ENCODE measurements at places on chromosomes 2 and 18. TPM values are rescaled to one million over a fixed set of nuclear protein-coding genes. Genes with fewer than 3 reads are reported as not detected.

- DNase-seq = no peak
These were observed 175.7 kb upstream of the ZEB2 start for GRCh38 chr2:144695657-144696056.

The CTNNA2 gene
- total RNA-seq = not detected

DNA sequence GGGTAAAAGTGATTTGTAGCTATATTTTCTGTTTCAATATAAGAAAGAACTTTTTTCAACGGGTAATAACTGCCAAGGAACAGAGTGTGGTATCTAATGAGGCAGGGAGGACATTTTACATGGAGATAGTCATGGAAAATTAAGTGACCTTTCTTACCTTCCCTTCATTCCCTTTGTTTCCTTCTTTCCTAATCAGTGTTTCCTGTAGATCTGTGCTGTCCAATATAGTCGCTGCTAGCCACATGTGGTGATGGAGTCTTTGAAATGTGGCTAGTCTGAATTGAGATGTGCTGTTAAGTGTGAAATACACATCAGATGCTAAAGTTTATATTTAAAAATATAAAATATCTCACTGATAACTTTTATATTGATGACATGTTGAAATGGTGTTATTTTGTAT lies 81.8 kb downstream of the BABAM2 start:
- no peak for DNase-seq

DNA sequence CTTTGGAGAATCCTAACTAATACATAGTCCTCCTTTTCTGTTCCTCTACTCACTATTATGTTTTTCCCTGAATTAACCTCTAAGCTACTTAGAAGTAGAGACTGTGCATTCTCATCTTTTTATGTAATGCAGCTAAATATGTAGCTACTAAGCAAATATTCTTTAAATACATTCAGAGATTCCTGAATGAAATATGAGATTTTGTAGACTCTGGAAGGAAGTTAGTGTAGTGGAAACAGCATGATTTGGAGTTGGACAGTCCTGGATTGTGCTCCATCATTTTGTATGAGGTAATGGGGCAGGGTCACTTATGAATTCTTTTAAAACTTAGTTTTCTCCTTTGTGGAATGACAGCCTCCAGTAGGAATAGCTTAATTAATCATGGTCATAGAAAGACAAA lies 24.7 kb upstream of the NT5C1B start:
- DNase-seq = no peak

DNA sequence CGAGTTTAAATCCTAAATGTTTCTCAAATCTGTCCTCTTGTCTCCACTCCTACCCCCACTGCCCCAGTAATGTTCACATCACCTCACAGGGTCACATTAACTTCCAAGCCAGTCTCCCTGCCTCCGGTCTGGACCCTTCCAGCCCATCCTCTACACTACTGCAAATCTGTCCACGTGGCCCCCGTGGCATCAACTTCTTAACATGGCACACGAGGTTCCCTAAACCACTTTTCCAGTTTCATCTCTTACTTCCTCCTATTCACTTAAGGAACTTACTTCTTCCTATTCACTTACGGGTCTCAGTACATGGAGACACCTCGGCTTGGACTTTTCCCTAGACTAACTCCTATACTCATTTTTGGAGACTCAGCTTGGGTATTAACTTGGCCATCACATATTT lies 27.0 kb downstream of the MRPL33 start:
- DNase-seq = no peak

The BMP10 gene
- not detected for total RNA-seq

- DNase-seq = no peak
These were observed 37.7 kb downstream of the SESTD1 start for GRCh38 chr2:179226961-179227259.

- no peak for DNase-seq
These were observed 206.8 kb downstream of the OTX1 start for GRCh38 chr2:63257473-63257872.

GRCh38 chr2:110735366-110735765 lies 3.0 kb downstream of the ACOXL start:
- DNase-seq = no peak

GRCh38 chr2:62663920-62664795 lies 41.4 kb upstream of the EHBP1 start:
- DNase-seq = no peak

Measured in T-helper 17 cell (primary cell).